ENCODE measurements at places on chromosomes 5 and 9. TPM values are rescaled to one million over a fixed set of nuclear protein-coding genes. Genes with fewer than 3 reads are reported as not detected.

PCDHGA4 gene
- total RNA-seq = 0.32 TPM

CD74 gene
- total RNA-seq = 265 TPM

PRSS3 gene
- not detected for total RNA-seq

HAVCR1 gene
- not detected for total RNA-seq

CYLC2 gene
- total RNA-seq = not detected

ZNF483 gene
- total RNA-seq = 7.0 TPM

NUTM2F gene
- total RNA-seq = not detected

NIM1K gene
- 4.3 TPM for total RNA-seq

SUSD3 gene
- 45.4 TPM for total RNA-seq

GMCL2 gene
- total RNA-seq = not detected

CAMLG gene
- total RNA-seq = 47.6 TPM

TMEM252 gene
- total RNA-seq = not detected

CCNI2 gene
- 3.3 TPM for total RNA-seq

MAST4 gene
- 103 TPM for total RNA-seq

SV2C gene
- 0.13 TPM for total RNA-seq

RUSC2 gene
- 1.3 TPM for total RNA-seq

OR13F1 gene
- total RNA-seq = not detected

FREM1 gene
- total RNA-seq = not detected

FAM219A gene
- total RNA-seq = 12.5 TPM

CBY3 gene
- total RNA-seq = not detected

All from activated T-helper 17 cell treated with anti-CD3 and anti-CD28 coated beads, Interleukin-2, amount 50 U/mL, for 72 hours (primary cell).